ENCODE measurements at places on chromosomes 3 and 15.

GRCh38 chr15:43769584-43770228 is 7.1 kb downstream of the ELL3 start:
- peak; percentile 48 for DNase-seq

DNA sequence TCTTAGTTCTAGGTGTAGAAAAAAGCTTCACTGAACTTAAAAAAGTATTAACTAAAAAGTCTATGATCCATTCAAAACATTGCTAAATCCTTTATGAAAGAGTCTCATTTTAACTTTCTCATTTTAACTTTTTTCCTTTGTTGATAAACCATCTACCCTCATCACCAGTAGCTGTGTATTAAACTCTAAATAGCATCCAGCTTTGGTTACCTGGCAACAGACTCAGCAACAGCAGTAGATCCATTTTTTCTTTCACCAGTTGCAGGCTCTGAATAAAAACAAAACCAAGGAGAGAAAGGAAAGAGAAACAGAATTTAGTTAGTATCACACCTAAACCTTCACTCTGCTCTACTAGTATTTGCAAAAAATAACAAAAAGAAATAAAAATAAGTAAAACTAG is 51.6 kb downstream of the TP53BP1 start:
- DNase-seq = no peak

GRCh38 chr15:40232625-40233070 is 6.2 kb upstream of the PAK6 start:
- no peak for DNase-seq

- no peak for DNase-seq
These were observed 39.9 kb downstream of the AMOTL2 start for GRCh38 chr3:134334231-134334900.

- no peak for DNase-seq
These were observed 30.8 kb downstream of the IRAK2 start for GRCh38 chr3:10195366-10196089.

GRCh38 chr3:59185591-59186369 is 136.0 kb upstream of the CFAP20DC start:
- no peak for DNase-seq

GRCh38 chr15:66401130-66402021 is 14.7 kb downstream of the MAP2K1 start:
- no peak for DNase-seq

DNA sequence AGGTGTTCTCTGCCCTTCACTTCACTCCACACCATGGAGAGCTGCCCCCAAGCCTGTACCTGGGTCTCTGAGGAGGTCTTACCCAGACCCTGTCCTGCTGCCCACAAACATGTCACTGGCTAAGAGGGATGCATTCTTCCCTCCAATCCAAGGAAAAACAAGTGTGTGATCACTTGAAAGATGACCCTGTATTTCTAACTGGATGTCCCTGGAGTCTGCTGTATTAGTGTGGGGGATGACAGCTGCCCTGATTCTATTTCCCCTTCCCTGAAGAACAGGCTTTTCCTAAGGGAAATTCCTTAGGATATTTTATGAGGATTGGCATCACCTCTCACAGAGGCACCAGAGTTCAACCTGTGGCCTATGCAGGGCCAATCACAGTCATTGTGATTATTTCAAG is 55.0 kb upstream of the GATA2 start:
- DNase-seq = no peak

- DNase-seq = no peak
These were observed 20.3 kb downstream of the SLCO2A1 start for GRCh38 chr3:134009345-134010000.

- DNase-seq = no peak
These were observed 13.1 kb downstream of the FLNB start for GRCh38 chr3:58021072-58021959.

DNA sequence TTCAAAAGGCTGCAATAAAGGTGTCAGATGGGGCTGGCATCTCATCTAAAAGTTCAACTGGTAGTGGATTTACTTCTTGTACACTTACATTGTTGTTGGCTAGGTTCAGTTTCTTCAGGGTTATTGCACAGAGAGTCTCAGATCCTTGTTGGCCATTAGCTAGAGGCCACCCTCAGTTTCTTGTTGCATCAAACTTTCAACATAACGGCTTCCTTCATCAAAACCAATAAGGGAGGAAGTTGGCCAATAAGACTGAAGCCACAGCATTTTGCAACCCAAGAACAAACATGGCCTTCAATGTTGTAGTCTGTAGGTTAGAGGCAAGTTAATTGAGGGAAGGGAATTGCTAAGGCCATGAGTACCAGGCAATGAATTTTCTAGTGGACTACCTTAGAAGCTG is 218.0 kb downstream of the ZBBX start:
- DNase-seq = no peak

- no peak for DNase-seq
These were observed 178.0 kb downstream of the PCCB start for GRCh38 chr3:136428167-136428566.

DNA sequence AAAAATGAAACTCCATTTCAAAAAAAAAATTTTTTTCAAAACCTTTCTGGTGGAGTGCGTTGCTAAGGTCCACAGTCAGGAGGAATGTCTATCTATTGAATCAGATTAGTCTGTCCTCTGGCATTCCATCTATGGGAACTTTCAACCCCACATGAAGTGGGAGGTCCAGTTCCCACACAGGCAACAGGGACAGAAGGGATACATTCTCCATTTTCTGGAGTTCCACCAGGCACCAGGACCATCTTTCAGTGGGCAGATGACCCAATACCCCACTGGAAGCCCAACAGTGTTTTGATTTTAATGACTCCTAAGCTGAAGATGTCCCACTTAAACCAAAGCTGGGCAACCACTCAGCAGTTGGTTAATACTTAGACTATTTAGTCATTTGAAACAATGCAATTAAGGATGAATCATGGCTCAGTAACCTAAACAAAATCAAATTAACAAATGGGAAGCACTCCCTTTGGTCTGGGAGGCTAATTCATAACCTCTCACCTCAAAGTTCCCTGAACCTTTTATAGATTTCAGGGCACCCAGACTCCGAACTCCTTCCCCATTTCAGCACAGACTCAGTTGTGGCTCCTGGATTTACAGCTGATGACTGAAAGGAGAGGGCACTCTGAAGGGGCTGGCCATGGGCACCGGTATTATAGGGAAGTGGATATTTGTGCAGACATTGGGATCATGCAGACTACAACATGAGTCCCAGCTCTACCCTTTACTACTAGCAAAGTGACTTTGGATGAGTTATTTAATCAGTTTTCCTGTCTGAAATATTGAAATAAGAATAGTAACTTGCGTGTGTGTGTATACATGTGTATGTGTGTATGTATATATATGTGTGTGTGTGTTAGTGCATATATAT is 264.3 kb upstream of the LRTM1 start:
- no peak for DNase-seq

DNA sequence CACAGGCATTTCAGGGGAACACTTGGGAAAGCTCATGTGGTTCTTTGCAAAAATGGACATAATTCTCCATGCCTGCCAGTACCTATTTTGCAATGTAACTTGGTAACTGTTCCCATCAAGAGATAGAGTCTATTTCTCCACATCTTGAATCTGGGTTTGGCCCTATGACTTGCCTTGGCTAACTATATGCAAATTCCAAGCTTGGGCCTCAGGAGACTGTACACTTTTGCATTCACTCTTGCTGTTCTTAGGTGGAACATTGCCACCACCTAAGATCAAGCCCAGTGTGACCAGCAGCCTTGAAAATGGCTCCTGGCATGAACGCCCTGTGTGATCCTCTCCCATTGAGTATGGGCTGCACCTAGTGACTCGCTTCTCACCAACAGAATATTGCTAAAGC is 19.8 kb upstream of the SMAD6 start:
- DNase-seq = no peak

GRCh38 chr3:169383770-169384169 is 279.7 kb downstream of the MECOM start:
- no peak for DNase-seq

DNA sequence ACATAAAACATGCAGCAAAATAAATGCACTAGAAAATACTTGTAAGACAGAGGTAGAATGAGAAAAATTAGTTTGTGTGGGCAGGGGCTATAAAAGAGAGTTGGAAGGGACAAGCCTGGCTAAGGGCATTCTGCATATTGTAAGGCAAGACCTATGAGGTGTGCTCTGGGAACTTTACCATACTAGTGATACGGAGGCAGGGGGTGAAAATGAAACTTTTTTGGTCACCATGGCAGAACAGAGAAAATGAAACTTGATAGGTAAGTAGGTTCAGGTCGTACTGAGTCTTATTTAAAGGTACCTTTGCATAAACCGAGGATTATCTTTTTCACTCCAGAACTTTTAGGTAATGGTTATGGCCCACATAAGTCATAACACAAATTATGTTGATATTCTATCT is 74.7 kb upstream of the ACKR4 start:
- DNase-seq = no peak

GRCh38 chr3:178439504-178439903 is 96.7 kb upstream of the KCNMB2 start:
- no peak for DNase-seq

GRCh38 chr15:71817351-71817750 is 7.0 kb downstream of the NR2E3 start:
- DNase-seq = no peak

GRCh38 chr3:169563775-169564059 is 99.8 kb downstream of the MECOM start:
- DNase-seq = no peak

- no peak for DNase-seq
These were observed 59.3 kb downstream of the CTDSPL start for GRCh38 chr3:37921025-37921424.

GRCh38 chr3:67654099-67654843 is at the start of gene SUCLG2:
Gene SUCLG2, minus strand, starts transcription at chr3:67654612. Its CDS starts 26 bp downstream, at chr3:67654586.
- peak; percentile 70 for DNase-seq

DNA sequence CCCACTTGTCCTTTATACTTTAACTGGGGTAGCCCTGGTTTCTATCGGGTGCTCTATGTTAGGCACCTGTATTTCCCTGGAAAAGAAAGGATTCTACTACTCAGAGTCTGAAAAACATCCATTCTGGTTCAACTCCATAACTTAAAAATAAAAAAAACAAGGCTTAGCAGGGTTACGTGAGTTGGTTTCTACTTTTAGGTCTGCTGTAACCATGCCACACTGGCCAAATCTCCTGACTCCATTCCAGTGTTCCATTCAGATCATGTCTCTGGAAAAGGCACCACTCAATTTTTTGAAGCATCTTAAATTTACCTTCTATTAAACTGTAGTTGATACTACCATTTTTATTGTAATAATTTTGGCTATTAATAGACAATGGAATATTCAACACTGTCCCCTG is 62.1 kb downstream of the CAPN3 start:
- DNase-seq = no peak

DNA sequence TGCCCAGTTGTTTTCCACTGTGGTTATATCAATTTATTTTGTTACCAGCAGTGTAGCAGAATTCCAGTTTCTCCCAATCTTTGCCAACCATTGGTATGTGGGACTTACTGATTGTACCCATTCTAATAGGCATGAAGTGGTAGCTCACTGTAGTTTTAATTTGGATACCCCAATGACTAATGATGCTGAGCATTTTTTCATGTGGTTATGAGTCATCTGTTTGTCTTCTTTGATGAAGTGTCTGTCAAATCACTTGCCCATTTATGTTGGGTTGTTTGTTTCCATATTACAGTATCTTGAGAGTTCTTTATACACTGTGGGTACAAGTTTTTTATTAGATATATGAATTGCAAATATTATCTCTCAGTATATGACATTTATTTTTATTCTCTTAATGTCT is 644.3 kb downstream of the NR2F2 start:
- DNase-seq = no peak

DNA sequence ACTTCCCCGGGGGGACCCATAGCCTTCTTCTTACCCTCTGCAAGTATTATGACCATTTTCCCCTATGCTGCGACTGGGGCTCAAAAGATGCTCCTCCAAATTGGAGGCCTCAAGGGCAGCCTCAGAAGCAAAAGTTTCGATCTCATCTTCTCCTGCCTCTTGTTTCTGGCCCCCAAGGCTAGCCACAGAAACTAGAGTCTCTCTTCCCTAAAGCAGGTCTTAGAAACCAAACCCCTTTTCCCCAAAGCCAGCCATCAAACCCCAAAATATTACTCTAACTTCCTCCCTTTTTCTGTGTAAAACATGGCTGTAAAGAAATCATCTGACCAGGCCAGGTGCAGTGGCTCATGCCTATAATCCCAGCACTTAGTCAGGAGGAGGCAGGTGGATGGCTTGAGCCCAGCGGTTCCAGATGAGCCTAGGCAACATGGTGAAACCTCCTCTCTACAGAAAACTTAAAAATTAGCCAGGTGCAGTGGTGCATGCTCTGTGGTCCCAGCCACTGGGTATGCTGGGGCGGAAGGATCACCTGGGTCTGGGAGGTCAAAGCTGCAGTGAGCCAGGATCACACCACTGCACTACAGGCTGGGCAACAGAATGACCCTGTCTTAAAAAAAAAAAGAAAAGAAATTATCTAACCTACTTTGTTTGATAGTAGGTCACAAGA is 36.7 kb upstream of the MFGE8 start:
- DNase-seq = no peak

DNA sequence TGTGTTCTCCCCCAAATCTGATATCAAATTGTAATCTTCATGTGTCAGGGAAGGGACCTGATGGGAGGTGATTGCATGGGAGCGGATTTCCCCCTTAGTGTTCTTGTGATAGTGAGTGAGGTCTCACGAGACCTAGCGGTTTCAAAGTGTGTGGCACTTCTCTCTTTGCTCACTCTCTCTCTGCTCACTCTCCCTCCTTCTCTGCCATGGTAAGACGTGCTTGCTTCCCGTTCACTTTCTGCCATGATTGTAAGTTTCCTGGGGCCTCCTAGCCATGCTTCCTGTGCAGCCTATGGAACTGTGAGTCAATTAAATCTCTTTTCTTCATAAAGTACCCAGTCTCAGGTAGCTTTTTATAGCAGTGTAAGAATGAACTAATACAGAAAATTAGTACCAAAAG is 30.6 kb upstream of the OR5H6 start:
- no peak for DNase-seq

- DNase-seq = no peak
These were observed 49.2 kb downstream of the ALCAM start for GRCh38 chr3:105415951-105416350.

DNA sequence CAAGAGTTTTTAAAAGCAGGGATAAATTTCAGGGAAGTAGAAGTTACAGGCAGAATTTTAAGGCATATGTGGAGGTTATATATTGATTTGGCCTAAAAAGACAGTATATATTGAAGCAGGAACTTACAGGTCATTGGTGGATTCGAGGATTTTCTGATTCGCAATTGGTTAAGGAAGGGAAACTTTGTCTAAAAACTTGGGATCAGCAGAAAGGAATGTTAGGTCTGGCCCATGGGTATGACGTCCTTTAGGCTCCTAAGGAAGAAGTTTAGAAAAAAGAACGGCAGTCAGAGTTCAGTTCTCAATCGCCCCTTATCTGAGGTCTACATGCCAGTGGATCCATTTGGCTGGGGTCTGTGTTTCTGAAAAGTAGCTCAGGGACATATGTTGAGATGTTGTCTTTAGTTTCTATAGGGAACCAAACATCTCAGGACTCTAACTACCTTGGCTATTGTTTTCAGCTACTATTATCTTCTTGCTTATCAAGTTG is 33.2 kb upstream of the ACP3 start:
- DNase-seq = no peak

- no peak for DNase-seq
These were observed 23.5 kb upstream of the EPHB3 start for GRCh38 chr3:184537885-184538665.

GRCh38 chr15:95868970-95869369 is 461.5 kb upstream of the NR2F2 start:
- no peak for DNase-seq

All from memory B cell (primary cell).